Osteoblast (primary cell): ENCODE measurements at places on chromosomes 3 and 15. TPM values are rescaled to one million over a fixed set of nuclear protein-coding genes. Genes with fewer than 3 reads are reported as not detected.

TGM5 gene
- total RNA-seq, result not detected in 2 replicates

CFAP161 gene
- under 0.01 and 0.88 TPM in 2 replicates for total RNA-seq

EPHB3 gene
- 3.6 and 4.1 TPM in 2 replicates for total RNA-seq

CLDN16 gene
- total RNA-seq, result under 0.01 TPM in 1 of 2 replicates, not detected in the other

P2RY14 gene
- not detected in 2 replicates for total RNA-seq

GPR15 gene
- total RNA-seq, result not detected in 2 replicates

IL17RD gene
- 2.2 and 3.5 TPM in 2 replicates for total RNA-seq

IMPG2 gene
- 0.29 and 0.36 TPM in 2 replicates for total RNA-seq

NDN gene
- 34.7 and 51.9 TPM in 2 replicates for total RNA-seq

HYKK gene
- total RNA-seq, result 4.1 and 5.1 TPM in 2 replicates

TPRG1 gene
- total RNA-seq, result 3.5 and 6.5 TPM in 2 replicates

KBTBD8 gene
- 1.1 and 3.8 TPM in 2 replicates for total RNA-seq

DNAH12 gene
- under 0.01 TPM in 2 replicates for total RNA-seq

BNC1 gene
- total RNA-seq, result 3.3 and 3.5 TPM in 2 replicates

ZIC4 gene
- 0.29 and 0.72 TPM in 2 replicates for total RNA-seq

CDHR4 gene
- under 0.01 TPM in 1 of 2 replicates, not detected in the other for total RNA-seq

BDH1 gene
- 5.6 and 5.8 TPM in 2 replicates for total RNA-seq

WDR93 gene
- total RNA-seq, result under 0.01 and 0.36 TPM in 2 replicates

AKAP13 gene
- 77.1 and 80.7 TPM in 2 replicates for total RNA-seq

SI gene
- total RNA-seq, result not detected in 2 replicates

KNL1 gene
- total RNA-seq, result 3.5 and 3.6 TPM in 2 replicates

MYRIP gene
- under 0.01 TPM in 2 replicates for total RNA-seq

FOXB1 gene
- not detected in 2 replicates for total RNA-seq

CACNA2D3 gene
- under 0.01 and 0.36 TPM in 2 replicates for total RNA-seq

ADAMTS9 gene
- total RNA-seq, result 2.7 and 4.0 TPM in 2 replicates

PLA2G4F gene
- not detected in 2 replicates for total RNA-seq

SNX1 gene
- 51.0 and 51.9 TPM in 2 replicates for total RNA-seq

CCR1 gene
- total RNA-seq, result 0.59 and 1.1 TPM in 2 replicates

USP19 gene
- 37.1 and 49.6 TPM in 2 replicates for total RNA-seq

CCR3 gene
- not detected in 2 replicates for total RNA-seq

RTP3 gene
- not detected in 2 replicates for total RNA-seq

UROC1 gene
- not detected in 2 replicates for total RNA-seq
